SJCRH30 (cell line): ENCODE measurements at places on chromosomes 12 and 14. TPM values are rescaled to one million over a fixed set of nuclear protein-coding genes. Genes with fewer than 3 reads are reported as not detected.

DAO gene
- not detected in 2 replicates for total RNA-seq

GYS2 gene
- total RNA-seq = 0.05 TPM in 1 of 2 replicates, not detected in the other

DYRK4 gene
- total RNA-seq = 25.1 and 26.1 TPM in 2 replicates

TAS2R19 gene
- 2.5 and 4.5 TPM in 2 replicates for total RNA-seq

KRT8 gene
- 1.7 and 2.4 TPM in 2 replicates for total RNA-seq

GPRC5D gene
- total RNA-seq = not detected in 2 replicates

AKAP6 gene
- total RNA-seq = 11.4 and 14.6 TPM in 2 replicates

RHEBL1 gene
- total RNA-seq = 8.8 and 9.0 TPM in 2 replicates

FITM1 gene
- total RNA-seq = 137 and 161 TPM in 2 replicates

TSHR gene
- 0.30 TPM in 1 of 2 replicates, not detected in the other for total RNA-seq

FUT8 gene
- total RNA-seq = 11.0 and 12.2 TPM in 2 replicates

EDDM3A gene
- total RNA-seq = not detected in 2 replicates

TAS2R42 gene
- not detected in 2 replicates for total RNA-seq

JAG2 gene
- total RNA-seq = 24.7 and 28.1 TPM in 2 replicates

TEX22 gene
- total RNA-seq = 0.06 and 0.20 TPM in 2 replicates

MANSC4 gene
- not detected in 2 replicates for total RNA-seq

FGD4 gene
- total RNA-seq = 9.0 and 10.3 TPM in 2 replicates

RFX4 gene
- total RNA-seq = 0.40 and 0.56 TPM in 2 replicates

TSPAN11 gene
- total RNA-seq = 6.5 and 6.7 TPM in 2 replicates

SCNN1A gene
- total RNA-seq = not detected in 2 replicates

NTS gene
- not detected in 2 replicates for total RNA-seq

SELPLG gene
- 0.15 and 0.32 TPM in 2 replicates for total RNA-seq

B3GNT4 gene
- total RNA-seq = 0.26 TPM in 1 of 2 replicates, not detected in the other

DEPDC4 gene
- total RNA-seq = 4.2 and 5.1 TPM in 2 replicates

DEGS2 gene
- 0.03 TPM in 1 of 2 replicates, not detected in the other for total RNA-seq

FAM90A1 gene
- 0.04 TPM in 1 of 2 replicates, not detected in the other for total RNA-seq

SERPINA10 gene
- total RNA-seq = 0.03 TPM in 1 of 2 replicates, not detected in the other

NPFF gene
- total RNA-seq = 0.43 TPM in 1 of 2 replicates, not detected in the other

LTBP2 gene
- total RNA-seq = 0.61 and 0.84 TPM in 2 replicates

AQP5 gene
- 0.18 TPM in 1 of 2 replicates, not detected in the other for total RNA-seq

SMCO3 gene
- not detected in 2 replicates for total RNA-seq

LRP1 gene
- 53.7 and 58.6 TPM in 2 replicates for total RNA-seq

SMIM41 gene
- total RNA-seq = not detected in 2 replicates

CLEC1B gene
- total RNA-seq = not detected in 2 replicates

ESRRB gene
- total RNA-seq = 0.20 TPM in 2 replicates

PPP4R4 gene
- 35.5 and 47.1 TPM in 2 replicates for total RNA-seq

RAN gene
- 1,284 and 1,289 TPM in 2 replicates for total RNA-seq

SYNE3 gene
- total RNA-seq = 34.1 and 34.5 TPM in 2 replicates

RNF212B gene
- not detected in 2 replicates for total RNA-seq

PLEK2 gene
- not detected in 2 replicates for total RNA-seq

OVCH1 gene
- total RNA-seq = 0.45 and 0.76 TPM in 2 replicates

LAG3 gene
- 0.16 TPM in 1 of 2 replicates, not detected in the other for total RNA-seq

ANG gene
- 0.49 and 0.79 TPM in 2 replicates for total RNA-seq

ARL1 gene
- 47.9 and 57.1 TPM in 2 replicates for total RNA-seq

NTF3 gene
- total RNA-seq = 15.5 and 16.9 TPM in 2 replicates

SLC6A13 gene
- 0.12 TPM in 1 of 2 replicates, not detected in the other for total RNA-seq

ACSS3 gene
- total RNA-seq = 19.5 and 24.4 TPM in 2 replicates

KRT73 gene
- total RNA-seq = not detected in 2 replicates

RTL1 gene
- 0.08 and 0.34 TPM in 2 replicates for total RNA-seq

RPL10L gene
- not detected in 2 replicates for total RNA-seq

SYNDIG1L gene
- total RNA-seq = not detected in 2 replicates

EMP1 gene
- total RNA-seq = 3.4 and 7.5 TPM in 2 replicates

OTX2 gene
- not detected in 2 replicates for total RNA-seq

GALNT9 gene
- total RNA-seq = 0.08 and 0.36 TPM in 2 replicates
